ENCODE measurements at places on chromosomes 5 and 9.

DNA sequence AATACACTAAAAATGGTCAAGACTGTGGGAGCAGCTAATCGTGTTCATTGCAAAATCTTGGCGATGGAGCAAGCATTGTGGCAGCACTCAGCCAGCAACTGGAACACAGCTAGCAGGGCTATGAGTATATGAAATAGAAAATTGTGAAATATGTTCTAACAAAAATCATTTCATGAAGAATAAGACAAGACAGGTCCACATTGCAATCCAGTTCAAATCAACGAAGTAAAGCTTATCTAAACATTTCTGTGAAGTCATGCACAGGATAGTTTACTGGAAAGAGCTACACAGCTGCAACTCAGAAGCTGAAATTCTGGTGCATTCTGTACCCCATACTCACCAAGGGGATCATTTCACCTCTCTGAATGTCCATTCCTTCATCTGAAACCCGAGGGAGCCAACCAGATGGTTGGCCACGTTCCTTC, 5.3 kb upstream of the NFIL3 start:
- no peak for DNase-seq

DNA sequence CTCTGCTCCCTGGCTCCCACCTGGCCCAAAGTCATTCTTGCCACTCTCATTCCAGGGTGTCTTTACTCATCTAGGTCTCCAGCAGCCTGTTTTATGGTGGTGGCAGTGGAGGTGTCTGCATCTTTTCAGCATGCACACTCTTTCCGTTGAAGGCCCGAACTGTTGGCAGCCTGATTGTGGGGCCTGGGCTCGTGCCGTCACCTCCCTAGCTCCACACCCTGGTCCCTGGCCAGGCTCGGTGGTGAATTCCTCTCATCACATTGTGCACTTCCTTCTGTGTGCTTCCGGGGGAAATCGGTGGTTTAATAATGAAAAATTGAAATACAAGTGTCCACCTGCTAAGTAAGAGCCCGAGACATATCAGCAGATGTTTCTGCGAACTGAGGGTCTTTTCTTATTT, 214.3 kb downstream of the TRIO start:
- DNase-seq = no peak

DNA sequence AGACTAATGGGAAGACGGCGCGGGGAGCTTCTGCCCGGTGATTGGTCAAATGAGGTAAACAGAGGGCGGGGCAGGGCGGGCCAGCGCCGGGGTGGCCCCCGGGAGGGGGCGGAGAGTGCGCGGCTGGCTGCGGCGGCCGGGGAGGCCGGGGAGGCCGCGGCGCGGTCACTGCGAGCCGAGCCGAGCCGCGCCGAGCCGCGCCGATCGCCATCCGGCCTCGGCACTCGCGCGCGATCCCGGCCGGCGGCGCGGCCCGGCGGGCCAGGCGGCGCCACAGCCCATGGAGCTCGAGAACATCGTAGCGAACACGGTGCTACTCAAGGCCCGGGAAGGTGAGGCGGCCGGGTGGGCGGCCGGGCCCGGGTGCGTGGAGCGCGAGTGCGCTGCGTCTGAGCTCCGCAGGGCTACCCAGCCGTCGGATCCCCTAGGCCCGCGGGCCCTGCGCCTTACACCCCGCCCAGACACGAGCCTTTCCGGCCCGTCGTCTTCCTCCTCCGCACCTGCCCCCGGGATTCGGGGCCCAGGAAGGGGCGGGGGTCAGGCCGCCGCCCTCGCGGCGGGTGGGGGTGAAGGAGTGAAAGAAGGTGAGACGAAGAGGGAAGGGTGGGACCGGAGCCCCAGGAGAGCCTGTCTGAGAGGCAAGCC, at the start of gene GRK6:
Gene GRK6, plus strand, starts transcription at position 111 of the 645 bp plus-strand sequence. Its CDS starts 170 bp downstream, at position 281.
- DNase-seq = peak; percentile 81

DNA sequence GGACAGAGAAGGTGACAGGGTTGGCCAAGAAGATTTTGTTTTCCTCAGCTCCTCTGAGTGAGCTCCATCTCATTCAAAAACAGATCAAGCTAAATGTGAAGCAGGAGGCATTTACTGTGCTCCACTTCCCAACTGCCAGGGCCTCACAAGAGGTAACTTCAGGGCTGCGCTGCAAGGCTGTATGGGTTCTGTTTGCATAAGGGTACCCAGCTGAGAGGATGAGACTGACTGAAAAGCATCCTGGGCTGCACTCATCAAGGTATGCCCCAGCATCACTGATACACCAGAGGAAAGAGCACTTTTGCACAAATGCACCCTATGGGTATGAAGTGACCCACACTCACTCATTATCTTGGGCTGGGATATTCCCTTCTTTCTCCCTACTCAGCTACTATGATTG, 316.2 kb upstream of the HAPLN1 start:
- no peak for DNase-seq

DNA sequence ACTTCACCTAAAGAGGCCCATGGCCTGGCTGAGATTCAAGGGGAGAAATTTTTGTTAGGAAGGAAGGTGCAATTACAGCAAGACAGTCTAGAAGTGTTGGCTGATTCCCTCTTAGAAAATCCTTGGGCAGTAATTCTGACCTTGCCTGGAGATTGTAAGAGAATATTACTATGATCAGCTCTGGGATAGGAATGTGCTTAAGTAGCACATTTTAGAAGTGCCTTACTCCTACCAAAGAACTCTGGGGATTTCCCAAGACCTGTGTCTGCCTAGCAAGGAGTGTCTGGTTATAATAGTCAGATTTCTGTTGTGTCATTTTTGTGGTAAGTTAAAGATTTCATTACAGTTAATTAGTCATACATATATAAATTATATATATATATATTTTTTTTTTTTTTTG, 52.3 kb downstream of the NLN start:
- DNase-seq = peak; percentile 23

- DNase-seq = no peak
These were observed 2.3 kb upstream of the RETREG1 start for GRCh38 chr5:16619136-16619535.

GRCh38 chr5:173246511-173246910, 11.5 kb upstream of the NKX2-5 start:
- DNase-seq = no peak

DNA sequence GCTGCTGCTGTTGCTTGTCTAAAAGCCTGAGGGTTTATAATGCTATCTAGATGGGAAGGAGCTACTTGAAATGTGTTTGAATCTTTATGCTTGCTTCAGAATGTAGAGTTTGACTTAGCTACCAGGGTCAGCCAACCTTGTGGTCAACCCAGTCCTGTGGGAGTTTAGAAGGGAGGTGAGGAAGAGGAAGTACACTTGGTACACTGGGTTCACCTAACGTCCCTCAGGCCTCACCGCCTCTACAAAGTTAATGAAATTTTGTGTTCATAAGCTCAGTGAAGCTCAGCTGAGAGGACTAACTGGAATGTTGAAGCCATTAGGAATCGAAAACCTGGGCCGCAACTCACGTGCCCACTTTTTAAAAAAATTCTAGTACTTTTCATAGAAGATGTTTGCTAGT, 10.7 kb downstream of the IQGAP2 start:
- no peak for DNase-seq

DNA sequence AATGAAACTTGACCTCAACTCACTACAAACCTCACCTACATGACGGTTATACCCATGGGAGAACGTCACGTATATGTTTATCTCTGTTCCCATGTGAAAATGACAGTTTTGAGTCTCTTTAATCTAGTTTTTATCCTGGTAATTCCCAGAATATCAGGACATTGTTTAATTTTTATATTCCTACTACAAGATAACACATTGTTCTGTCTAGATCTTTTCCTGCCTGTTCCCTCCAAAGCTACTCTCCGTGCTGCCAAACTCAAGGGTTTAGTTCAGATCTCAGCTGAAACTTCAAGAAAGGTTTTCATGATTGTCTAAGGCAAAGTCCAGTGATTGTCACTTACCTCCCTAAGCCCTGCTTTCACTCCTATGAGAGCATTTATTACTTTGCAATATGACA, 1159.4 kb upstream of the SEMA6A start:
- no peak for DNase-seq

DNA sequence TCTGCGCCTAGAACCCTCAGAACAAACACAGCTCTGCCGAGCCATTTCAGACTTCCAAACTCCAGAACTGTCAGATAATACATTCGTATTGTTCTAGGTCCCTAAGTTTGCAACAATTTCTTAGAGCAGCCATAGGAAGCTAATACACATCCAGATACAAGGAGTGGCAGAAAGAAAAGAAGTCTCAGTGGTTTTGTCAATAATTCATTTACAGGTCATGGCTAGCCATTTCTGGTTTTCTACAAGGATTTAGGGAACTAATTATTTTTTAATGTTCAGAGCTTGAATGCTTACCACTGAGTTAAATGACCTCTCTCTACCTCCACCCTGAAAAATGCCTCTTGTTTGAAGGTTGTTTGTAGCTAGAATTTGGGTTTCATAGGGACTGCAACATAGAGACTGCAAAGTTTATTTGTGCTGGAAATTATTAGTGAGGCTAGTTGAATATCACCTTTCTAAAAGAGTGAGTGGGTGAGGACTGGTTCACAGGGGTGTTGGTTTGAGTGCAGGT, 15.5 kb upstream of the ERMP1 start:
- no peak for DNase-seq

GRCh38 chr9:3018691-3019230, 174.9 kb upstream of the PUM3 start:
- DNase-seq = no peak

DNA sequence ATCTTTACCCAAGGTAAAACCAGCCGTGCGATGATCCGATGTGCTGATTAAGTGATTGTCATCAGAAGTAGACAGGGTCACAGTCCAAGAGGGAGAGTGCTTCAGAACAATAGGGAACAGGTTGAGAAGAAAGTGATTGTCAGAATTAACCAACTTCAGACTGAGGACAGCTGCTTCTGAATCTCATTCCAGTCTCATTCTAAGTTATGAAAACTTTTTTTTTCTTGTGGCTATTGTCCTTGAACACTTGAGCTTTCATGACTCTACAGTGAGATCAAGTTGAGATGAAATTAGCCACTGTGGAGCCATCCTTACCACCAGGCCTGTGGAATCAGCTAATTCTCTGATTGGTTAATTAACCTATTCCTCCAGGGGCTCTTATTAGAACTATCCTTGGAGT, 159.9 kb upstream of the WWC1 start:
- no peak for DNase-seq

- DNase-seq = peak; percentile 11
These were observed 258.5 kb downstream of the AOPEP start for GRCh38 chr9:94984891-94985476.

DNA sequence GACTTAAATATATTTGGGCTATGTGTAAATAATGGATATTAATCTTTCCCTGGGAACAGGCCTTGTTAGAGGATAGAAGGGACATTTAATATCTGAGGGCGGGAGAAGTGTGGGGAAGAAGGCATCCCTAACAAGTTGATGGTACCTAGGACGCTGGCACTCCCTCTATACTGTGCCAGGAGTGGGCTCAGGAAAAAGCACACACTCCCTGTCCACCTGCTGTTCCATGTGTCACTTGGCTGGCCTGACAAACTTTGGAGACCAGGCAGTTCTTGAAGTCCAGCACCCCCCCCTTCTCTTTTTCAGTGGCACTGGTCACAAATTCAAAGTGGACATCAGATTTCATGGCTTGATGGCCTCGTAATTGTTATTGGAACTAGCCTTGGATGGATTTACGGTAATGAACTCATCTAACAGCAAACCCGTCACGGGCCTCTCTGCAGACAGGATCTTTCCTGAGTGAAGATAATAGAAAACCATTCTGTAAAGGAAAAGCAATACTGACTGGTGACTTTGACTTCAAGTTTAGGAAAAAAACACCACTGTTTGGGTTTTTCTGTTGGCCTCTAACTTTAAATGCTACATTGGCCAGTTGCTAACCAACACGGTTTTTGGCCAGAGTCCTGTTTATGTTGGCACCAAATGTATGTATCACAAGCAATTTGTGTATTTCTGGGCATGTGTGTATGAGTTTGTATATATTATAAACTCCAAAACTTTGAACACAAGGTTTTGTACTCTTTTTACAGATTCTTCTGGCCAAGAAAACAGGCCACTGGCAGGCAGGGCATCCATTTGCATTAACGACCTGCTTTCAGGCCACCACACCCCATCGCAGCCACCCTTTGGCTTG, 552.6 kb downstream of the CCDC171 start:
- no peak for DNase-seq

DNA sequence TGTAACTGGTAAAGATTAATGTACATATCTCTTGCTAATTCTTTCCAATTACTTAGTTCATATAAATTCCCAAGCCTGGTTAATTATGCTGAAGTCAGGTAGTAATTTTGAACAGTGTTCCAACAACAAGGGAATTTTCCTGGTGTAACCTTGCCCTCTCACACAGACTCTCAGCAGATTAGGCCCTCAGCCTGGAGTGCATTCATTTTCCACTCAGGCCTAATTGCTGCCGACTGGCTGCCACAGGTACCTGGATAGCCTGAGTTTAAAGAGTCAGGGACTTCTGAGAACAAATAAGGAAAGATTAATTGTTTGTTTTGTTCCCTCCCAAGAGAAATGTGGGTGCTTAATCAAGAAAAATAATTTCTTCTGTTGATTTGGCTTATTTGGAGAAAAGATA, 71.4 kb downstream of the PPIC start:
- no peak for DNase-seq

- DNase-seq = no peak
These were observed 19.3 kb upstream of the GRAMD2B start for GRCh38 chr5:126403876-126404275.

DNA sequence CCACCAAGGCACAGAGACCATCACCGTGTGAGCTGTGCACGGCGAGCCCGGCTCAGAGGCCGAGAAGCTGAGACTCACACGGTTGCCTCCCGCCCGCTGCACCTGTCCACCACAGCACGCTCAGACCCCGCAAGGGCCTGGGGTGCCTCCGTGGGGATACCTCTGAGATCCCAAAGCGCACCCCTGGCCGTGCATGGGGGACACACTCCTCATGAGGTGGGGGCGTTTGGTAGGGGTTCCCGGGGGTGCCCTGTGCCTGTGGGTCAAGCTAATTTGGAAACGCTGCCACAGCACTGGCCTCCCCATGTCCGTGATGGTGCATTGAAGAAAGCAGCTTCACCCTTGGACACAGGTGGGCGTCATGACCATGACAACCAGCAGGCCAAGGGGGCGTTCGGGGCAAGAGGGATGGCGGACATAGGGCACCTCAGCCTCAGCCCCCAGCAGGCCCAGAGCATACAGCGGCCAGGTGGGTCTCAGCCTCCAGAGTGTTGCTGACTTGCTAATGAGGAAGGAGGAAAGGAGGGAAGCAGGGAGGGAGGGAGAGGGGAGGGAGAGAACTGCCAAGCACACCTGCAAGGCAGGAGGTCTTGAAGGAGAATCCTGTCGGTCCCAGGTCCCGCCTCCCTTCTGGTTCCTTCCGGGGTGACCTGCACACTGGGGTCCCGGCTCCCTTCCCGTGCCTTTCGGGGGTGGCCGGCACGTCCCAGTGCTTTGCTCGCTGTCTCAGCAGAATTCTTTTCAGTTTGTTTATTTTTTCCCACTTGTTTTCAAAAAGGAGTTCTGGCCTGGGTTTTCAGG, 34.7 kb downstream of the GLT6D1 start:
- no peak for DNase-seq

DNA sequence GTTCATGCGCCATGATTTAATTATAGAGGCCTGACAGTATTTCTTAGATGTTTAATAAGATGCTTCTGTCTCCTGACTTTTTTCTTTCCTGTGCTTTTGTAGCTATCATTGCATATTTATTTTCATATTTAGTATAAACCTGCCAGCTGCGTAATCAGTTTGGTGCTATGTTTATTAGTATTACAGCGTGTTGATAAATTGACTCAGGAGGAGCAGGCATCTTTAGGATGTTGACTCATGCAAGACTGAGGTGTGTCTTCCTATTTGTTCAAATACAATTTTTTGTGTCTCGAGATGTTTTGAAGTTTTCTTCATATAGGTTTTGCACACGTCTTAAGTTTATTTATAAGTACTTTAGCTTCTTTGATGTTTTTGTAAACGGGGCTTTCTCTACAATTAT, 35.9 kb upstream of the EXOC3 start:
- no peak for DNase-seq

Data from CD4-positive, alpha-beta T cell treated with Interleukin-17A for 1 hour (primary cell).